ENCODE measurements at places on chromosomes 1 and 21. TPM values are rescaled to one million over a fixed set of nuclear protein-coding genes. Genes with fewer than 3 reads are reported as not detected.

- DNase-seq: no peak
These were observed 315.6 kb downstream of the NFIA start for GRCh38 chr1:61397935-61398334.

OR2T6 gene
- total RNA-seq: not detected

GRCh38 chr1:222105861-222106260 lies 364.0 kb upstream of the DUSP10 start:
- no peak for DNase-seq

MAP1LC3C gene
- 1.5 TPM for total RNA-seq

DNA sequence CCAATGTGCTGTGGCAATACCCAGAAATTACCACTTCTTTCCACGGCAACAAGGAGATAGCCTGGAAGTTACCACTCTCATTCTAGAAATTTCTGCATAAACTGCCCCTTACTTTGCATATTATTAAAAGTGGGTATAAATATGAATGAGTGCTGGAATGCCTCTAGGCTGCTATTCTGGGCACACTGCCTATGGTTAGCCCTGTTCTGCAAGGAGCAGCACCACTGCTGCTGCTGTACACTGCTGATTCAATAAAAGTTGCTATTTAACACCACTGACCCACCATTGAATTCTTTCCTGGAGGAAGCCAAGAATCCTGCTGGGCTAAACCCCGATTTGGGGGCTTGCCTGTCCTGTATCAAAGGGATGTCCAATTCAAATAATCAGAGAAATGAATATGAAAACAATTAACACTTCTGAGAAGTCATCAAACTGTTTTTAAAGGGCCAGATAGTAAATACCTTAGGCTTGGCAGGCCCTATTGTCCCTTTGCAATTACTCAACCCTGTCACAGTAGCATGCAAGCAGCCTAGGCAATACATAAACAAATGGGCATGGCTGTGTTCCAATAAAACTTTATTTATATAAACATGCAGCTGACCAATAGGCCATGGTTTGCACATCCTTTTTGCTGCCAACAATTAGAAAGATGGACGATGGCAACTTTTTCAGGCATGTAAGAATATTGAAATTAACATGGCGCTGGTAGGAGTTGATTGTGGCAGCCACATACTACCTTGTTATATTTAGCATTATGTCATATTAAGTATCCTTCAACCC lies 369.4 kb upstream of the B3GALT2 start:
- DNase-seq: no peak

DNA sequence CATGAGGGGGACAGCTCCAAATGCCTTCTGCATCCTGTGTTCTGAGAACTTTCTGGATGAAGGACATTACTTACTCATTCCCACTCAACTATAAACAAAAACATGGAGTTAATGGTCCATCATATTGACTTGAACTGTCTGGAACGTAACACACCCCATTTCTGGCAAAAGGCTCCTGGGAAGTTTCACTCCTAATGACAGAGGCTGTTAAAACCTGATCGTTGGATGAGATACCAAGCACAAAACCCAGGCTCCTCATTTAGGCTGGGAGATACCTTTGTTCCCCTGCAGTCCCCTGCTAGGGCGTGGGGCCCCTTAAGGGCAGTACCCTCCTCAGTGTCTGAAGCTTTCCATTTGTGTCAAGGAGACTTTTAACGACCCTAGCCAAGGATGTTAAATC lies 78.9 kb downstream of the RHOU start:
- DNase-seq: no peak

GRCh38 chr1:17717594-17718535 lies 37.3 kb upstream of the ACTL8 start:
- DNase-seq: no peak

IL12RB2 gene
- total RNA-seq: 0.81 TPM

- no peak for DNase-seq
These were observed 45.2 kb upstream of the C1orf198 start for GRCh38 chr1:230913496-230913895.

DNA sequence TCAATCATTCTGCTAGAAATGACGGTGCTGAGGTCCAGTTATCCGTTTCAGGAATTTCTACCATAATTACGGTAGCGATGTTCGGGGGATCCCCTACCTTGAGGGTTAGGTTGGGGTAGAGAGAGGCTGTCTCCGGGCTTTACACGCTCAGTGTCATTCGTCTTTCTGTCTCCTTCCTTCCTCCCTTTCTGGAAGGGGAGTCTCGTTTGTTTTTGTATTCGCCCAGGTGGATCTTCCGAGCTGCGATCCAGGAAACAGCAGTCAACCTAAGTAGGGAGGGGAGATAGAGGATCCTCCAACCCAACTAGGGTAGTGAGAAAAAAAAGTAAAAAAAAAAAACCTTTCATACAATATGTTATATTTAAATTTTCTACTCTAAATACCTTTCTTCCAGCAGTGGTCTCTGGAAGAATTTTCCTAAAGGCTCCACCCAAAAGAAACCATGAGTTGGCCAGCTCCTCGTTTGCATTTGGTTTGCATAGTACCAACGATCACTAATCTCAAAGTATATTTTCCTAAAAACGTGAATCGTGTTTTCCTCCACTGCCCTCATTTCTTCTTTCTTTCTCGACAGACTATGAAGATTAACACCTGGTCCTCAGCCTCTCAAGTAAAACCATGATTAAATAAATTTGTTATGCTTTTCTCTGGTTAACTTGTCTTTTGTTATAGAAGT lies 611 bp upstream of the PIK3C2B start:
- no peak for DNase-seq

KRTAP19-4 gene
- total RNA-seq: not detected

CD55 gene
- total RNA-seq: 18.8 TPM

TMPRSS15 gene
- total RNA-seq: not detected

CASQ2 gene
- total RNA-seq: 0.09 TPM

- DNase-seq: no peak
These were observed 238.7 kb upstream of the SNX7 start for GRCh38 chr1:98422816-98423215.

DNA sequence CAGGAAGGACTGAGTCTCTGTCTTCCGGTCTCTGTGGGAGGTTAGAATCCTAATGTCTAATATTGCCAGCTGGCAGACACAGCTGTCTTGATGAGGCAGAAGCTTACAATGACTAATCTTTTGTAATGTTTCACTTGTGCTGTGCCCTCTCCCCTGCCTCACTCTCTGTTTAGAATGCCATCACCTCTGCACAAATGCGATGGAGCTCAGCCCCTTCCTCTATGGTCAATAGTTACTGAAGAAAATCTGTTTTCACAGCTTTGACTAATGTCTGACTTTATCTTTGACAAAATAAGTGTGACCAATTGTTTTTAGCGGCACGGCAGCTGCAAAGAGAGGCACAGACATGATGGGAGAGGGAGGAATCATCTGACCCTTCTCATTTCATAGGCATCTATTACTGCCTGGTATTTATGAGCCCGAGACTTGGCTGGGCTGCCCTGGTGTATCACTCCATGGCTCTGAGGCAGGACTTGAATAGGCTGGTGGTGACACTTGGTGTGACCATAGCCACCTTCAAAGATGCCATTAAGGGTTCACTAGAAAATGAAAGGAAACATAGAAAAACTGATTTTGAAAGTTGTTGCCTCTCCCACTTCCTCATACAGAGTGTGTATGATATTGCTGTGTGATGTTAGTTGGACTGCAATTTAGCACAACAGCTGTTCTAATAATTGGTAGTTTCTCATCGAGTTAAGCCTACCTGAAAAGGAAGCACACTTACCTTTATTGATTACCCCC lies 163.2 kb upstream of the NBPF11 start:
- no peak for DNase-seq

SLC35A3 gene
- 15.9 TPM for total RNA-seq

- DNase-seq: no peak
These were observed 25.9 kb downstream of the RUNX3 start for GRCh38 chr1:24903955-24904730.

- DNase-seq: no peak
These were observed 39.7 kb downstream of the C21orf91 start for GRCh38 chr21:17779496-17779895.

FUCA1 gene
- total RNA-seq: 8.3 TPM

GRCh38 chr1:172286629-172287076 lies 133.8 kb upstream of the C1orf105 start:
- DNase-seq: no peak

- no peak for DNase-seq
These were observed 9.2 kb upstream of the ITPKB start for GRCh38 chr1:226748306-226748705.

RTCA gene
- total RNA-seq: 31.1 TPM
